ENCODE measurements at places on chromosomes 11 and 22.

DNA sequence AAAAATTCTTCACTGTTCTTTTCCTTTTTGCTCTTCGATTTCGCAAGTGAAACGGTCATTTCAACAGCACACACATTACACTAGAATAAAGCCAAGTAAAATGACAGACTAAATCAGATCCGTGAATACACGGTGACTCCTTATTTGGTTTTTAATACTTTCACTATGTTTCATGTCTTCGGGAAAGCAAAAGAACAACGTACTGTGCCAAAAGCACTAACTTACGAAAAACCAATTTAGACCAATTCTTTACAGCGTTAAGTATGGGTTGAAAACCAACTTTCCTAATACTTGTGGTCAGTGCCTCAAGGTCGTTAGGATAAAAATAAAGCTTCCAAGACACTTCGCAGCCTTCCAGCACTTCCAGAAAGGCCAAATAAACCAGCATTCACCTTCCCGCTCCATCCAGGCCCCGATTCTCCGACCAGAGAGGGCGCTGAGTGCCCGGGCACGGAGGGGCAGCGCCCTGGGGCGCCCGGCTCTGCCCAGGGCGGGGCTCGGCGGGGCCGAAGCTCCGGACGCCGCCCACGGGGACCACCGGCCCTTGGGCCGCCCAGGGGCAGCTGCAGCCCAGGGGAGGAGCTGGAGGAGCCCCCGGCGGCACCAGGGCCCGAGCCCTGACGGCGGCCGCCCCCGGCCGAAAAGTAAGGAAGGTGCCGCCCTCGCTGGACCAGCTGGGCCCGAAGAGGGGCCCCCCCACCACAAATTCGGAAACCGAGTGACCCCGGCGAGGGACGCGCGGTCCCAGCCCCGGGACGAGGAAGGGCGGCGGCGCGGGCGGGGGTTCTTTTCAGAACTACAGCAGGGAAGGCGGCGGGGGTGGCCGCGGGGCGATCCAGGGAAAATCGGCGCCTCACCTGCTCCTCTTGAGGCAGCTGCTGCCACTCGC, 499 bp downstream of the ATL3 start:
- DNase-seq: peak; percentile 41

GRCh38 chr11:126930091-126930841, 70.3 kb downstream of the KIRREL3 start:
- no peak for DNase-seq

GRCh38 chr22:26941896-26942636, 284.7 kb downstream of the MIAT start:
- no peak for DNase-seq

GRCh38 chr11:105148241-105148640, 8.7 kb upstream of the CARD18 start:
- no peak for DNase-seq

DNA sequence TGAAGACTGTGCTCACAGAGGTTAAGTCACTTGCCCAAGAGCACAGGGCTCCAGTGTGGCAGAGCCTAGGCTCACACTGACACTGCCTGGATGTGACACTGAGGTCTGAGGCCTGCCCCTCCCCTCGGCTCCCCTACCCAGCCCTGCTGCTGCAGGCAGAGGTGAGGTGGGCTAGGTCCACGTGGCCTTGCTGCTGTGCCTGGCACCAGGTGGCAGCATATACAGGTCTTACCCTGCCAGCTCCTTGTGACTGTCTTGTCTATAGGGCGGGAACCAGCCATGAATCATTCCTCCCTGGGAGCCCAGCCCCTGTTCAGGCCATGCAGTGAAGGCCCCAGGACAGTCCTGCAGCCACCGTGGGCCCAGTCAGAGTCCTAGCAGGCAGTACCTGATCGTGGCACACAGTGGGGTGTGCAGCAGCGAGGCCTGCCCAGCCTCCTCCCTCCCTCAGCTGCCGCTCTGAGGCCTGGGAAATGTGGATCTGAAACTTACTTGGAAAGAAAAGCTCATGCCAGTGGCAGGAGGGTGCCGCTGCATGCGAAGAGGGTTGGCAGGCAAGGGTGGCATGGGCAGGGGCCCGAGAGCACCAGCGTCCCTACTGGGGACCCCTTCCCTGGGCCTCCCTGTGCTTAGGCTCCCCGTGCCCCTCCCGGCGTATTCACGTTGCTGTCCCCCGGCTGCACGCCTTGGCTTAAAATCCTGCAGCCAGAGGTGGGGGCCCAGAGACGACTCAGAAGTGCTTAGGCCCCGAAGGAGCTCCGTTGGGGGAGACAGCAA, 1.2 kb upstream of the CERK start:
- peak; percentile 56 for DNase-seq

DNA sequence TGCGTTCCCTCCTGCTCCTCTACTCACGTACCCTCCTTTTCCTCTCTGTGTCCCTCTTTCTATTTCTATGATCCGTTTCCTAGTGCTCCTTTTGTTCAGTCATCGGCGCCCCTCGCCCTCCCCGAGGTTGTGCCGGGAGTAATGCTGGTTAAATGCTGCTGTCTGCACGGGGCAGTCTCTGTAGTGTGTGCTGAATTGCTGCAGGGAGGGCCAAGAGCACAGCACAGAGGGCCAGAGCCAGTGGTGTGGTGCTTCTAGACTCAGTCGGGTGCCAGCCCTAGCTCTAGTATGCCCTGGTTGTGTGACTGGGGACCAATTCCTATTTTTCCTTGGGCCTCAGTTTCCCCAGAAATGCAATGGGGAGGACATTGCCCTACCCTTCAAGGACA, 98.3 kb downstream of the PKNOX2 start:
- DNase-seq: no peak

GRCh38 chr11:14454861-14455632, 44.6 kb downstream of the COPB1 start:
- no peak for DNase-seq

- no peak for DNase-seq
These were observed 674.5 kb downstream of the BRD1 start for GRCh38 chr22:49152939-49153770.

DNA sequence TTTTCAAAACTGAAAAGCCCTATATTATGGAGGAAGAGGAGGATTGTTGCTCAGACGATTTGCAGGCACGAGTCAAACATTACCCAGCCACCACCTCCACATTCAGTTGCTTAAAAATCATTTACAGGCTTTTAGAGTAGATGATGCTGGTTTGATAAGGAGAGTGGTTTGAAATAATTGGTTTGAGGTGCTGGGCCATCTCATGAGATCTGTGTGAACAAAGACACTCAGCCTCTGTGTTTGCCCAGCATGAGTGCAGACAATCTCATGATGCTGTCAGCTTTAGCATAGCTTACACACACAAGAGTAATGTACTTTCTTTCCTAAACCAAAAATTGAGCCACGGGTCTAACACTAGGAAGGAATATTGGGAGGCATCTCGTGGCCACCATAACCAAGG, 4.3 kb downstream of the SLC43A3 start:
- DNase-seq: no peak

- no peak for DNase-seq
These were observed 6.2 kb downstream of the MRGPRD start for GRCh38 chr11:68974421-68975194.

GRCh38 chr11:118908901-118909618, 16.7 kb downstream of the BCL9L start:
- no peak for DNase-seq

GRCh38 chr22:19523240-19524169, 705 bp downstream of the CLDN5 start:
- peak; percentile 44 for DNase-seq

GRCh38 chr11:17932472-17932871, 80.4 kb downstream of the SERGEF start:
- DNase-seq: no peak

- no peak for DNase-seq
These were observed 1340.9 kb downstream of the TBC1D22A start for GRCh38 chr22:48103126-48103875.

- DNase-seq: no peak
These were observed 37.6 kb upstream of the CECR2 start for GRCh38 chr22:17331690-17332089.

DNA sequence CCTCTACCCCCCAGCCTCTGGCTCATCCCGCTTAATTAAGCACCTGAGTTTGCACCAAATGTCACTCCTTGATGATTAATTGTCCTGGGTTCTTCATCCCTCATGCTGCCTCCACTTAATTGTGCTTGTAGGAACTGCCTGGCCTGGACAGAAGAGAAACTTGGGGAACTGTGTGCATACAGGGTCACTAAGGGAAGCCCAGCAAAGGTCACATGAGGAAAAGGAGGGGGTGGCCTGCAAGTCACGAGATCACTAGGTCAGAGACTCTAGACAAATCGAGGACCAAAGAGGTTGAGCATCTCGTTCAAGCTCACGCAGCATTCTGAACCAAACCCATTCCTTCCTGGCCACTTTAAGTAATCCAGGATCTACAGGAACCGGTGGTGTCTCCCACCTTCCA, 75.8 kb downstream of the PDE2A start:
- no peak for DNase-seq

GRCh38 chr11:68215087-68215445, 2.0 kb upstream of the KMT5B start:
- DNase-seq: peak; percentile 25

DNA sequence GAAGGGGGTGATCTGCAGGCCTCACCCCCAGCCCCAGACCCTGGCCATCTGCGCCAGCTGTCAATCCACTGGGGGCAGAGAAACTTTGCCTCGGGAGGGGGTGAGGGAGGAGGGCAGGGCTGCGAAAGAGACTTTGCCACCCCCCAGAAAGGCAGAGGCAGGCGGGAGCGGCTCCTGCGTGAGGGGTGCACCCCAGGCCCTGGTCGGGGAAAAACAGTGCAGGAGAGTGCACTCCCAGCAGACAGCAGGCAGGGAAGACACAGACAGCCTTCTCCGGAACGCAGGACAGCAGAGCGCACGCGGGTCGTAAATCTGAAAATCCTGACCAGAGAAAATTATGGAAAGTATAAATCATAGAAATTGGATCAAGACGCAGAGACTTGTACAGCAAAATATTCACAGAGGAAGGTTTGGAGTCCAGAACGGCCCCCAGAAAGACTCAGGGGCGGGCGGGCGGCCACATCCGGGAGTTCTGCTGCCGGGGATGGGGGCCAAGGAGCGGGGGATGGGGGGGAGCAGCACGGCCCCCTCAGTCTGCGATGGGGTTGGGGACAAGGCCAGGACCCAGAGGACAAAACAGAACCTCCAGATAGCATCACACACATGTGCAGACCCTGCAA, 8.0 kb upstream of the MRPL23 start:
- no peak for DNase-seq

DNA sequence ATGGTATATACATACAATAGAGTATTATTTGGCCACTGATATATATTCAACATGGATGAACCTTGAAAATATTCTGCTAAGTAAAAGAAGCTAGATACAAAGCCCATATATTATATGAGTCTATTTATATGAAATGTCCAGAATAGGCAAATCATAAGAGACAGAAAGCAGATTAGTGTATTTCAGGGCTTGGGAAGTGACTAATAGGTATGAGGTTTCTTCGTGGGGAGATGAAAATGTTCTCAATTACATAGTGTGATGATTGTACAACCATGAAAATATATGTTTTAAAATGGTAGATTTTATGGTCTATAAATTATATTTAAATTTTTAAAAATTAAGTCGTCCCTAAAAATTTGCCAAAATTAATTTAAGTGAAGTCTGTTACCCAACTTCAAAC, 92.2 kb downstream of the STK33 start:
- DNase-seq: no peak

GRCh38 chr11:117319214-117319840, 3.3 kb upstream of the BACE1 start:
- DNase-seq: no peak

DNA sequence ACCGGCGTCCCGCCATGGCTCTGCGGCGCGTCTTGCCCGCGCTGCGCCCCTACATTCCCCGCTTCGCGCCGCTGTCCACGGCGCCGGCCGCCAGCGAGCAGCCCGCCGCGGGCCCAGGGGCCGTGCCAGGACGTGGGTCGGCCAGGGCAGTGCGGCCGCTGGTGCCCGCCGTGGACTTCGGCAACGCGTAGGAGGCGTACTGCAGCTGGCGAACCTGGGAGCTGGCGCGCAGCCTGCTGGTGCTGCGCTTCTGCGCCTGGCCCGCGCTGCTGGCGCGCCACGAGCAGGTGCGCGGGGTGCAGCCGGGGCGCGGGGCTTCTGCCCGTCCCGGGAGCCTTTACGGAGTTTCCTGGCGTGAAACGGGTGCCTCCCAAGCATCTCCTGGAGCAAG, 20.1 kb downstream of the DGCR6L start:
- DNase-seq: no peak

GRCh38 chr22:31938296-31938695, 6.0 kb upstream of the YWHAH start:
- no peak for DNase-seq

DNA sequence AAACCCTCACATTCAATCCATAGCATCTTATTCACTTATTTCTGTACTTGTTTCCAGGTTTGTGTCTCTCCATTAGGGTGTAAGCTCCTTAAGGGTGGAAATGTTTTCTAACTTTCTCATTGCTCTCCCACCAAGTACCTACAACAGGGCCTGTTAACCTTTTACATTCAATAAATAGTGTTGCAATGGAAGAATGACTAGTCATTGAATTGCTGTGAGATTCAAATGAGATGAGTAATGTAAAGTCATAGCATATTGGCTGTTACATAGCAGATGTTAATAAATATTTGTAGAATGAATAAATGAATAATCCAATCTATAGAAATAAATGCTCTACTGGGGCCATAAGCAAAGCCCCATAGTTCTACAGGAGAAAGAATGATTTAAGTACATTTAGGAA, 75.4 kb upstream of the DDI1 start:
- no peak for DNase-seq

DNA sequence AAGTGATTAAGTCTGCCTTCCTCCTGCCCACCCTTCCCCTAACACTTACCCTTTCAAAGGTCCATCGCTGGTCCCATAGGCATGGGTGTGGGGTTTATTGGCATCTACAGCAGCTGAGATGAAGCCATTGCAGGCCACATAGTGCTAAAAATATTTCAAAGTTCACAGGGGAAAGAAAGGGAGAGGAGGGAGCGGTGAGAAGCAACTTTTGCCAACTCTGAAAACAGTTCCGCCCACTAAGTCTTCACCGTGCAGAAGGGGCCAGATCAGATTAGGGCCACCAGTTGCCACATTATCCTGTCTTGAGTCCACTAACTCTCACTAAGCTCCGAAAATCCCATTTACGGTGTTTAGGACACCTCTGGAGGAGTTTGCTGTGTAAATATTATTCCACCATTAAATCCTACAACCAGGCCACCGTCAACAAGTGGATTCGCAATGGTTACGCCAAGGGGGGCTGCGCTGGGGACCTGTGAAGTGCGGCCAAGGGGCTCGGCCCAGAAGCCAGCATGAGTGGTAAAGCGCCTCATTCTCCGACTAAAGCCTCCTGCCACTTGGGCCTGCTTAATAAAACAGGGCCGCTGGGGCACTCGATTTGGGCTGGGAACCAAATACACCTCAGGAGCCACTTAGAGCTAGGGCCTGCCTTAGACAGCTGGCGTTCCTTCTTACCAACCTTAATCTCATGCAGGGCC, 534.9 kb downstream of the MIAT start:
- no peak for DNase-seq

- no peak for DNase-seq
These were observed 115.9 kb upstream of the CSNK2A3 start for GRCh38 chr11:11468954-11469353.

DNA sequence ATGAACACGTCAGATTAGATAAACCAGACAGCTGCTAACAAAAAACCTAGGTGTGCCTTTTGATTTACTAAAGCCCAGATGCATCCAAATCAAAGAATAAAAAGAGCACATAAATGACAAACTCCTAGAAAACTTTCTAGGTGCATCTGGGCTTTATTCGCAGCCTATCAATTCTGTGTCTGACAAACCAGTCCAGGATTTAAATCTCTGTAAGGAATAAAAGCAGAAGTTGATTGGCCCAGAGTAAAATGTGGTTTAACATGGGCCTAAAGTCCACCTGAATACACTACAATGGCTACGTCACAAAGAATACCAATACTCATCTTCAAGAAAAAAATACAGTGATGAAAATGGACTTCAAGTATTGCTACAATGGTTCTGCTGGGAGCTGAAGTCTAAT, 66.8 kb downstream of the SOX6 start:
- no peak for DNase-seq
